NCI-H748 treated with DMSO at 0.1 percent for 48 hours (cell line): ENCODE measurements at places on chromosomes 2 and 18.

GRCh38 chr18:68435581-68435980, 279.3 kb downstream of the TMX3 start:
- no peak for DNase-seq

GRCh38 chr18:41639218-41639617, 315.8 kb upstream of the PIK3C3 start:
- no peak for DNase-seq

GRCh38 chr18:26653943-26654615, 105.7 kb upstream of the KCTD1 start:
- peak; percentile 15 for DNase-seq

- no peak for DNase-seq
These were observed 32.3 kb downstream of the MAP3K2 start for GRCh38 chr2:127355407-127356008.

DNA sequence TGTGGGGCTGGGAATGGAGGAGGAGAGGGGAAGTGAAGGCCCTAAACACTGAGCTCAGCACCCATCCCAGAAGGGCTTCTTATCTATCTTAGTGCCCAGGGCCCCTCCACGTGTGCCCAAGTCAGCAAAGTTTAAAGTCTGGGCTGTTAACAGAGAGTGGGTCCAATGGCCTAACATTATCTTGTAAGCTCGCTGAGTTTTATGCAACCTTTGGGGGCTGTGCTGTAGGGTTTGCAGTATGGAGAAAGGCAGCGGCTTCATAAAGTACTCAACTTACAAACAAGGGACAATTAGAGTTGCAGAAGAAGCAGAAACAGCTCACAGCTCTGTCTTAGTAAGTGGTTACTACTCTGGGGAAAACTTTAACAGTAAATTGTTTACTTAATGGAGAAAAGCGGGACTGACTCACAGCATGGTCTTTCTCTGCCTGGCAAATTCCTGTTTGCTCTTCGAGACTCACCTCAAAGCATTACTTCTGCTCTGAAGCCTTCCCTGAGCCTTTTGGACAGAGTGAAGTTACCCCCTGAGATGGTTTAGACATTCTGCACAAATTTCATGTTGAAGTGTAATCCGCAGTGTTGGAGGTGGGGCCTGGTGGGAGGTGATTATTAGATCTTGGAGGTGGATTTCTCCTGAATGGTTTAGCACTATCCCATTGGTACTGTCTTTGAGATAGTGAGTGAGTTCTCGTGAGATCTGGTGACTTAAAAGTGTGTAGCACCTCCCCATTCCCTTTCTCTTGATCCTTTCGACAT, 9.0 kb downstream of the ENOSF1 start:
- DNase-seq: no peak

DNA sequence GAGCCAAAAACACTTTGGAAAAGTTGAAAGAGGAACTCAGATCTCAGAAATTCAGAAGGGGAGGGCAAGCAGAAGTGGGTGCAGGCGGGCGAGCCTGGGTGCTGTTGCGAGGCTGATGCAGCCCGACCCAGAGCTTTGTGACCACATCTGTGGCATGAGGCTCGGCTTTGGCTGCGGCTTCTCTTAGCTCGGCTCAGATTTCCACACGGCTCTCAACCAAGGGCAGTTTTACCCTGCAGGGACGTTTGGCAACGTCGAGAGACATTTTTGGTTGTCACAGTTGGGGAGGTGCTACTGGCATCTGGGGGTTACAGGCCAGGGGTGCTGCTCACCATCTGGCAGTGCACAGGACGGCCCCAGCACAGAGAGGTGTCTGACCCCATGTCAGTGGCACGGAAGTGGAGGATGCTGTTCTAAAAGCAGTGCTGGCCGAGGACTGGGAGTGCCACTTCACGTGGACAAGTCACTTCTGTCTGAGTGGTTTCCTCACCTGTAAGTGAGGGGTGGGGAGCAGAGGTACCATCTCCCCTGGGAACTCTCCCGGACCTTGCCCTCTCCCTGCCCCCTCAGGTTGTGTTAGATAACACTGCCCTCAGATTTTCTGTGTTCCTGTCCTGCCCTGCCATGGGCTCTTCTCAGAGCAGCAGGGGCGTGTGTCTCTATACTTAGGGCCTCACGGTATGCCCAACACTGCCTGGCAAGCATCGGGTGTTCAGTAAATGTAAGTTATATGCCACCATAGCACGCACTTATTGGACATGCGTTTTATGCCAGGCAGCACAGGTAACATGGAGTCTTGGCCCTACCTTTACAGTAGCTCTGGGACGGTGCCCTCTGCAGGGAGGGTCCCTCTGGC, 48.7 kb upstream of the FAHD2A start:
- no peak for DNase-seq

DNA sequence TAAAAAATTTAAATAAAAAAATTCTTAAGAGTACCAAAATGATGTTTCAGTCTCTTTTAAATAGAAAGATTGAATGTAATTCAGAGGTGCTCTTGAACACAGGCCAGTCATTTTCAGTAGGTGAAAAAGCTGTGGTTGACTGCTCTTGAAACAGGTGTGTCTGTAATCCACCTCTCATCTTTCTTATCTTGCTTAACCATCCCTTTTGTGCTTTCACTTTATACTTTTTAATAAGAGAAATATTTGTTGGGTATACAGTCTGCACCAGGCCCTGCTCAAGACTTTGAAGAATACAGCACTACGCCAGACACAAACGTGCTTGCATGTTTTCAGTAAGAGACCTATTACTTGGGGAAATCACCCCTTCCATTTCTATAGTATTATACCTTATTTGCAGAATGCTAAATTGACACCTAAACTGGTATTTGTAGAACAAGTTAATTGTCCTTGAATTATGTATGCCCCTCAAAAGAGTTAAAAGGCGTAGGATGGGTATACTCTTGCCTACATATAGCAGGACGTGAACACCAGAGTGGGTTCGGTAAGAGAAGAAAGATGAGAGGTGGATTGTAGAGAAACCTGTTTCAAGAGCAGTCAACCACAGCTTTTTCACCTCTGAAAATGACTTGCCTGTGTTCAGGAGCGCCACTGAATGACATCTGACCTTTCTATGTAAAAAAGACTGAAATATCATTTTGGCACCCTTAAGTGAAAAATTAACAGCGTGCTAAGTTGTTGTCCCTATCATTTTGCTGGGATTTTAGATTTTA, 4.0 kb upstream of the RTN4 start:
- no peak for DNase-seq

- no peak for DNase-seq
These were observed 23.7 kb downstream of the BABAM2 start for GRCh38 chr2:27914041-27914804.

DNA sequence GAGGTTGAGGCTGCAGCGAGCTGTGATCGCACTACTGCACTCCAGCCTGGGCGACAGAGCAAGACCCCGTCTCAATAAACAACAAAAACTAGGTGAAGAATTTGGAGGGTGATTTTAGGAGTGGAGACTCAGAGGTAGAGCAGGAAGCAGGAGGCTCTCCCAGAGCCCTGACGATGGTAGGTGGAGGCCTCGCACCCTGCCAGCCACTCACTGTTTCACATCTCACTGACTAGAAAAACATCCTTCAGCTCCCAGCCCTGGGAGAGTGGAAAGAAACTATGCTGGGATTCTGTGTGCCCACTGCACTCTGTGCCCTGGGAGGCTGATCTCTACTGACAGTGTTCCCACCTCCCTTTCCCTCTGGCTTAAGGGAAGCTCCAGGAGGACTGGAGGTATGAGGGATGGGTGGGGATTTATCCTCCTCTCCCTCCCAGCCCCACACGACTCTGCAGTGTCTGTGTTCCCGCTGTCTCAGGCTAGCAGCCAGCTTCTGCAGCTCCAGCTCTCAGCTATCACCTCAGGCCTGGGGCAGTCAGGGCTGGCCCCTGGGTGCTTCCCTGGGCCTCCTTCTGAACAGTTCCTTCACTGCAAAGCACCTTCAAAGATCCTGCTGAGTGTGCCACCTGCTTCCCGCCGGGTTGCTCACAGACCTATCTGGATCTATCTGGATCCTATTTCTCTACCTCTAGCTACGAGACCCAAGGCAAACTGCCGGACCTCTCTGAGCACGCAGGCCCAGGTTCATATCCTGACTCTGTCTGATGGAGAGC, 9.6 kb downstream of the CIB4 start:
- DNase-seq: no peak

- no peak for DNase-seq
These were observed 88.8 kb downstream of the KYNU start for GRCh38 chr2:142966284-142966683.

DNA sequence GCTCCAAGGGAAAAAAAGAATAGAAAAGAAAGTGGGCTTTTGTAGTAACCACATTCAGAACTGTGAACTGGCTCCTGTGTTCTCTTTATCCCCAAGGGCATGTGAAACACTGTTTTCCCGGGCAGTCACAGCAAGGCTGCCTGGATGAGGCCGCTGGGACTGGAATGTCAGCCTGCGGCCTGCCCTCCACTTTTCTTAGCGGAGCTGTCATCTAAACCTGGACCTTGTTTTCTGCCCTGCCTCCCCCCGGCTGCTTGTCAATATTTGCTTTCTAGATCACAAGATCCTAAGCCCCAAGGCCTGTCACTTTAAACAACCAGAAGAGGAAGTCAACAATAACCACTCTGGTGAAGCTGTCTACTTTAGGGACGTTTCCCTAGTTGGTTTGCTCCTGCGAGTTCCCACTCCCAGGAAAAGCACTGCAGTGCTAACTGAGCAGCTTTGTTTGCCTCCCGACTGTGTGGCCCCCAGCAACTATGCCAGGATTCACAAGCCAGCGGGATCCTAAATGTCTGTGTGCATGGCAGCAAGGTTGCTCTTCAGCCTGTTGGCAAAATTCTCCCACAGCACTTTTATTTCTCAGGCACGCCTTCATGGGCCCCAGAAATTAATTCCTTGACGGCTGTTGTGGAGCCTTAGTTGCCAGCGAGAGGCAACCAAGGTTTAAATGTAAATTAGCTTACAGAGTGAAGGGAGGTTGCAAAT, 30.6 kb downstream of the SOWAHC start:
- no peak for DNase-seq

DNA sequence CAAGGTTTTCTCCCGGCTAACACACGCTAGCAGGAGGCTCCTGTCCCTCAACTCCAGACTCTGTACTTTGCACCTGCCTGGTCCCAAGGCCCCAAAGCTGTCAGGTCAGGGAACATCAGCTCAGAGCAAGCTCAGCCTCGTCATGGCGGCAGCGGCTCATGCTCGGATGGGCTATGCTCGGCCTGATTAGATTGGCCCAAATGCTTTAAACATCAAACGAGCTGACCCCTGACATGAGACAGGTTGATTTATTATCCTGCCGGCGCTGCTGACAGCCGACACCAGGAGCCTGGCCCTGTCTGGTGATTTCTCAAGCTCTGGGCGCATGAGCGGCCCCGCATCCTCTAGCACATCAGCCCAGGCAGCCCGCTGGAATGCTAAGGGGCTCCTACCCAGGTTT, 436.4 kb downstream of the EIPR1 start:
- DNase-seq: no peak

DNA sequence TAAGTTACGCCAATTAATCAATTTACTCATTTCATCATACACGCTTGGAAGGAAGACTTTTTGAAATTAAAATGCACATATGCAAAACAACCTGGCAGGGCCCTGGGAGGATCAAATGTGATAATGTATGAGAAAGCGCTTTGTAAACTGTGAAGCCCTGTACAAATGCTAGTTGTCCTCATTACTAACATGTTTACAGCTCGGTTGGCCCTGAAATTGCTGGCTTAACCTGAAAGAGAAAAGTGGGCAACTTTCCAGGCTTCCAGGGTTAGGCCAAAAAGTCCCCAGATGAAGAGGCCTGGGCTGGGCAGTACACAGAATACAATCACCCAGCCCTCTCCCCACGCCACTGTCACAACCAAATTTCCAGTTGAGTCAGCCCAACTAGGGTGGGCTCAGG, 60.2 kb downstream of the DNMT3A start:
- DNase-seq: no peak

GRCh38 chr2:201575971-201576370, 67.3 kb downstream of the TMEM237 start:
- DNase-seq: no peak

- no peak for DNase-seq
These were observed 54.1 kb downstream of the EIPR1 start for GRCh38 chr2:3323360-3324035.

DNA sequence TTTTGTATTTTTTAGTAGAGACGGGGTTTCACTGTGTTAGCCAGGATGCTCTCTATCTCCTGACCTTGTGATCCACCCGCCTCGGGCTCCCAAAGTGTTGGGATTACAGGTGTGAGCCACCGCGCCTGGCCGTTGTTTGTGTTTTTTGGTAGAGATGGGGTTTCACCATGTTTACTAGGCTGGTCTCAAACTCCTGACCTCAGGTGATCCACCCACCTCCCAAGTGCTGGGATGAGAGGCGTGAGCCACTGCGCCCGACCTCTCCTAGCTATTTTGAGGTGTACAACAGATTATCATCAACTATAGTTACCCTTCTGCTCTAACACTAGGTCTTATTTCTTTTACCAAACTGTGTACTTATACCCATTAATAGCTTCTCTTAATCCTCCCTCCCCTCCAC, 28.9 kb upstream of the MRPL33 start:
- no peak for DNase-seq

GRCh38 chr18:48803951-48804855, 146.6 kb downstream of the SMAD7 start:
- no peak for DNase-seq

GRCh38 chr2:209340522-209340921, 83.3 kb upstream of the MAP2 start:
- DNase-seq: no peak

GRCh38 chr2:20136149-20136548, 84.7 kb upstream of the LAPTM4A start:
- DNase-seq: no peak

DNA sequence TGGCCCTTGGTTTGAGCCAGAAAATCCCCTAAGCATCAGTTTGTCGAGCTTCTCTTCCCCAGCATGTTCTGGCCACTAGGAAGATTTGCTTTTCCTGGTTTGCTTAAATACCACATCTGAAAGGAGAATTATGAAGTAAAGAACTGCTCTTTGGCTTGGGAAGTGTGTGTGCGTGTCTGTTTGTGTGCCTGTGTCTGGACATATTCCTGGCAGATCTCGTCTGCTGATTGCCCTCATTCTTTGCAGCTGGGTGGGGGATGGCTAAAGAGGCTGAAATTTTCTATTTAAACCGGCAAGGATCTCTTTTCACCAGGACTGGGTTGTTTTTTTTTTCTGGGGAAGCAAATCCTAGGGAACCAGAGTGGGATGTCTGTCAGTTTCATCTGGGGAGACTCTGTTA, 57.3 kb upstream of the MBOAT2 start:
- DNase-seq: no peak

GRCh38 chr2:117686699-117687098, 127.8 kb upstream of the DDX18 start:
- DNase-seq: no peak
